Choroid plexus epithelial cell (primary cell): ENCODE measurements at places on chromosomes 13 and 19.

DNA sequence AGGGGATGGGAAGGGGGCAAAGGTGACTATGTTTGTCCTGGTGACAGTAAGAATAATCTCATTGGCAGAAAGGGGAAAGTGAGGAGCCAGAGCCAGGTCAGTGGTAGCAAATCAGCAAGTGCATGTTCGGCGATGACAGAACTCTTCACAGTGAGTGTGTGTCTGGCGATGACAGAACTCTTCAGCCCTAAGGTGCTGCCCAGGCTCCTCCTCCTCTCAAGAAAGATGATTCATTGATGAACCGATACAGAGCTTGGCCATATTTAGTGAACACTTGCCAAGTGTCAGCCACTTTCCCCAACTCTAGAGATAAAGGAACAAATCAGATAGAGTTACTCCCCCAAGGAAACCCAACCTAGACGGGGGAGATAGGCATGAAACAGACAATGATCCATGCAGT, 199.3 kb upstream of the UBL3 start:
- no peak for DNase-seq

DNA sequence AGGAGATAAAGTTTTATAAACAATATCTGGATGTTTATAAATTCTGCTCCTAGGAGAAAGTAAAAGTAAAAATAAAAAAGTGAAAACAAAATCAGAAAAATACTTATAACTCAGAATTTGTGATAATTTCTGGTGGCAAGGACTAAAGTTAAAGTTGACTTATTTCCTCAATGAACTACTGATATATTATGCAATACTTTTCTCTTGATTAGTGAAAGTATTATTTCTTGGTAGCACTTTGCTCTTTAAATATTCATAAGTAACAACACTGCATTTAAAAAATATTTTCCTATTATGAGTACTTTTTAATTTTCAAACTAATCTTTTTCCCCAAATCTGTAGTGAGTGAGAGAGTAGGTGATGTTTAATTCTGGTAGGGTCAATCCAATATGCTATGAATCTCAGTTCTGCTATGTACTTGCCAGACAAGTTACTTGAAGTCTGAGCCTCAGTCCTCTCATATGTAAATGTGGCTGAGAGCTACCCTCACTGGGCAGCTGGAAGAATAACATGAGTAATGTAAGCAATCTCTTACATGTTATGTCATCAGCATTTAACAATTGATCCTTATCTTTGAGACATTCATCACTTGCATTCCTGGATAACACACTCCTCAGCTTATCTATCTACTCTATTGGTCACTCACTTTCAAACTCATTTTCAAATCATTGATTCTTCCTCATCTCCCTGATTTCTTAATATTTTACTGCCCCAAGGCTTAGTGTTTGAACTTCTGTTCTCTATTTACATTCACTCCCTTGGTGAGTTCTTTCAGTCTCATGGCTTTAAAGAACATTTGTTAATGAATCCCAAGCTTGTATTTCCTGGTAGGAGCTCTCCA, 239.0 kb downstream of the RGCC start:
- DNase-seq: peak; percentile 91

DNA sequence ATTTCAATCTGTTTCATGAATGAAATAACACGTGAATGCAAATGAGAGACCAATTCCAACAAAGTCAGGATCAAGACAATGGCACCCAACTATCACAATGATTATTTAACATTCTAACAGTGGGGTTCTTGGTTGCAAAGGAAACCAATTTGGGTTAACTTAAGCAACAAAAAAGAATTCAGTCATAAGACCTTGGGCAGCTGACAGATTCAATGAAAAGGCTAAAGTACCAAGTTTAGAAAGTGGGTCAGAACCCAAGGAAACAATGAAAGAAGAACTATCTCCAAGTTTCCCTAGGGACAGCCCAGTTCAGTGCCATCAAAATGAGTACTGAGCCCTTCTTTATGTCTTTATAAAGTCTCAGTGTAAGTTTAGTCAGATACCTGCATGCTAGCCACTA, 17.5 kb upstream of the SIGLEC14 start:
- no peak for DNase-seq

GRCh38 chr19:37953171-37953917, 46.3 kb downstream of the SIPA1L3 start:
- DNase-seq: peak; percentile 32

DNA sequence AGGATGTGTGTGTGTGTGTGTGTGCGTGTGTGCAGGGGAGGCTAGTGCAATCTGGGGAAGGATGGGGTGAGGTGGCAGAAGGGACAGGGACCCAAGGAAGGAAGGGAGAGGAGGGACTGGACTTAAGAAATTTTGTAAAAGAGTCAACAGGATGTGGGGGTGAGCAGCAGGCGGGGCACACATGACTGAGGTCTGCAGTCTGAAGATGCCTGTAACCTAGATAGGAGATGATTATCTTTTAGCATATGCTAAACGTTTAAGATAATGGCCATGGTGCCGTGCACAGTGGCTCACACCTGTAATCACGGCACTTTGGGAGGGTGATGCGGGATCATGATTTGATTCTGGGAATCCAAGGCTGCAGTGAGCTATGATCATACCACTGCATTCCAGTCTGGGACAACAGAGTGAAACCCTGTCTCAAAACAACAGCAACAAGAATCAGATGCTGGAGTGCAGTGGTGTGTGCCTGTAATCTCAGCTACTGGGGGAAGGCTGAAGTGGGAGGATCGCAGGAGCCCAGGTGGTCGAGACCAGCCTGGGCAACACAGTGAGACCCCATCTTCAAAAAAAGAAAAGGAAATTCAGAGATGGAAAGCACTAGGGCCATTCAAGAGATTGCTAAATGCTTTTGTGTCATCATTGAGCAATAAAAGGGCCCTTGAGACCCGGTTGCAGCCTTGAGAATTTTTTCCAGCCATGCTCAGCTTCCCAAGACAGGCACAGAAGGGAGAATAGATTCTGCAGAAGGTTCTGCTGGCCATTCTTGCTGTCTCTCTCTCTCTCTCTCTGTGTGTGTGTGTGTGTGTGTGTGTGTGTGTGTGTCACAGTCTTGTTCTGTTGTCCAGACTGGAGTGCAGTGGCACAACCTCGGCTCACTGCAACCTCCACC, 3.8 kb upstream of the ZNF414 start:
- peak; percentile 75 for DNase-seq

- no peak for DNase-seq
Measured at GRCh38 chr13:99363391-99363790, 56.2 kb upstream of the GPR183 start.

GRCh38 chr13:104650431-104650830, 1584.2 kb upstream of the SLC10A2 start:
- DNase-seq: no peak

GRCh38 chr13:101596803-101597202, 144.3 kb downstream of the ITGBL1 start:
- DNase-seq: no peak

DNA sequence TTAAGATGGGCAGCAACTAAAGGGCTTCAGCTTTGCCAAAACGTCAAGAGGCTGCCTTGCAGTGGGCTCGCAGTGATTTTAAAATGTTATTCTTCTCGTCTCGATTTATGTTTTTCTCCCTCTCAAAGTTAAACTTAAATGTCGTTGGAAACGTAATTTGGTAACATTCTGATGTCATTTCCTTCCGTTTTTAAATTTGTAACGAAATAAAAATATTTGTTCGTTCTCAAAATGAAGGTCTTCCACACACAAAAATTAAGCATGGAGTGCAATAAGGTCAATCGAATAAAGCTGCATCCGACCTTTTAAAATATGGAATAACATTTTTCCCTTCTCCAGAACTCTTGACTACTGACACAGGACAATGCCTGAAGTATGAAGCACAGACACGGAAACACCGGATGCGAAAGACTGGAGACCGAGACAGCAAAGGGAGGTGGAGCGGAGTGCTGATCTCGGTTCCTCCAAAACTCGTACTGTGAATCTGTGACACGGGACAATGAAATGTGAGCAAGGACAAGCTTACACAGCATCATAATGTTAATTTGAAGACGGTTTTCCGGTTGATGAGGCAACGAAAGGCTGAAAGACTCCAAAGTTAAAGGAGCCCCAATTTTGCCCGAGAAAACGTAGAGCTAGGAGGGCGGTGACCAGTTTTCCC, 850 bp downstream of the MTMR6 start:
- peak; percentile 58 for DNase-seq

- DNase-seq: no peak
Measured at GRCh38 chr13:73901324-73902068, 232.7 kb downstream of the KLF12 start.

DNA sequence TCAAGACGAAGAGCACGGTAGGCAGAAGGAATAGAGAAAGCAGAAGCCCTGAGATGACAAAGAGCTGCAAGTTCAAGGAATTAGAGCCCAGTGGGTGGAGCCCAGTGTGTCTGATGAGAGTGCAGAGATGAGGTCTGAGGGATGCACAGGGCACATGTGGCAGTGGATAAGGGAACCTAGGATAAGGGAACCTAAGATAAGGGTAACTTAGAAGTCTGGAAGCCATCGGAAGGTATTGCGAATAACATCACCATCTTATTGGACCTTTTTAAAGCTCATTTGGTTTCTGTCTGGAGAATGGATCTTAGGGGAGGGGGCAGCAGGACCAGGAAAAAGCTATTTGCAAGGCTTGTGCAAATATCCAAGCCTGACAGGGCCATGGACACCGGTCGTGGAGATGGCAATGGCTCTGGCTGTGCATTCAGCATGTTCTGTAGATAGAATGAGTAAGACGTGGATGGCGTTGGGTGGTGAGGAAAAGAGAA, 1.3 kb downstream of the FPR3 start:
- no peak for DNase-seq

GRCh38 chr19:10517760-10518443, 655 bp upstream of the S1PR5 start:
- peak; percentile 15 for DNase-seq

GRCh38 chr19:33235996-33236350, 10.3 kb upstream of the SLC7A10 start:
- no peak for DNase-seq

GRCh38 chr13:24834902-24835510, 71.0 kb downstream of the RNF17 start:
- DNase-seq: no peak

DNA sequence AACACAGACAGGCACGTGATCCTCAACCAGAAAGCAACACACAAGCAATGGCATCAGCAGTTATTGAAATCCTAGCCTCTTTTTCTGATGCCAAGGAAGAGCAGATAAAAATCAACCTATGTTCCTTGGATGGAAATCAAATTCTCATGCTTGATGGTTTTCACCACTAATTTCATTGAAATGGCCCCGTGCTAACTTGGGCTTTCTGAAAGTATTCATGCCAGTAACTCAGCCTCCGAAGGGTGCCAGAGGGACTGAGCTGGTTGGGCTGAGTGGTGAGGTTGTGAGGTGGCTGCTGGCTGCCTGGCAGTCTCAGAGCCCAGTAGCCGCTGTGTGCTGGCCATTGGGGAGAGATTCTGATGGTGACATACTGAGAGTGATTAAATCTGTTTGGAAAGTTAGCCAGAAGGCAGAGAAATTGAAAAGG, 309.3 kb downstream of the DCT start:
- DNase-seq: no peak

DNA sequence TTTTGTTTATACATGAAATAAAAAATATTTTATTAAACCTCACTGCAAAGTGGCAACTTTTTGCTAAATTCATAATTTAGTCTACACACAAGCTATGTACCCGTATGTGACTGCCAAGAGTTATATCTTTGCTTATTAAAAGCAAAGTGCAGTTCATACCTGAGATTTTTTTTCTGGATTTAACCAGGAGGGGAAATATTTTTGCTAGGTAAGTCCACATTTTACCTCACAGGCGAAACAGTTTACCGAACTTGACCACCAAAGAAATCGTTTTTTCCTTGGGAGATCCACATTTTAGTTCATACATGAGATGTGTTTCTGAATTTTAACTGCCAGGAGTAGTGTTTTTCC, 12.2 kb upstream of the JSRP1 start:
- DNase-seq: no peak

DNA sequence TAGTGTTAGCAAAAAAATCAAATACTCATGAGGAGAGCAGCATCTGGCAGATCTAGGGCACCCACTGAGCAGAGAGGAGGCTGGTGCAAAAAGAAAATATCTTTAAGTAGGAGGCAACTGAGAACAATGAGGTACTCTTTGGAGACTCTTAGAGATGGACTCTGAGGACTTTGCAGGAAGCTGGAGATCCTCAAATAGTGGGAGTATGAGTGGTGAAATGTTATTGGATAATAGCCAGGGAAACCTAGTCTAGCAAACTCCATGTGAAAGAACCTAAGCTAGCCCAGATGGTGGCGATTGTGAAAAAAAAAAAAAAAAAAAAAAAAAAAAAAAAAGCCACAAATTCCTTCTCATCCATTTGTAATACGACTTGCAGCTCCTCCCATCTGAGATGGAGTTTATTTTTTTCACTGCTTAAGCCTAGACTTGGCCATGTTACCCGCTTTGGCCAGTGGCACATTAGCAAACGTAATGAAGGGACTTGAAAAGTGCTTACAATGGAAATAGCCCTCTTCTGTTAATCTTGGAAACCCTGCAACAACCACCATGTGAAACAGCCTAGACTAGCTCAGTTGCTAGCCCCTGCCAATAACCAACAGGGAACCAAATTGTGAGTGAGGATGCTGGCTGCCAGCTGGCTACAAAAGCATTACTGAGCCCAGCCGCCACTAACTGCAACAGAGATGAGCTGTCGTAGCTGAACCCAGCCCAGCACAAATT, 476.2 kb downstream of the KLF12 start:
- peak; percentile 38 for DNase-seq

- no peak for DNase-seq
Measured at GRCh38 chr13:104021806-104022397, 955.7 kb upstream of the SLC10A2 start.

GRCh38 chr19:18670312-18670711, 13.2 kb upstream of the CRTC1 start:
- DNase-seq: no peak

DNA sequence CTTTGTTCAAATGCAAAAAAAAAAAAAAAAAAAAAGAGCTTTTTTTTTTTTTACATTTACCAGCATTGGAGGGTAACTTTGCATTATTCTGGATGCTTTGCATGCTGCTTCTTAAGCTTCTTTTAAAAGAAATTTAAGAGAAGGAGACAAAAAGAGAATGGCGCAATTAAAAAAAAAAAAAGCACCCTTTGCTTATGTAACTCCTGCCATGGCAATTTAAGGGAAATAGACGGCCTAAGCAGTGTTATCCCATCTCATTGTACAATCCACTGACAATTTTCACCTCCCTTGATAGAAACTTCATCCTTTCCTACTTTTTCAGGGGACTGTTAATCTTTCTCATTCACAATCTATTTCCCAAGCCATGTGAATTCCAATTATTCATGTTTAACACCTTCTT, 129.8 kb downstream of the KCTD12 start:
- no peak for DNase-seq

DNA sequence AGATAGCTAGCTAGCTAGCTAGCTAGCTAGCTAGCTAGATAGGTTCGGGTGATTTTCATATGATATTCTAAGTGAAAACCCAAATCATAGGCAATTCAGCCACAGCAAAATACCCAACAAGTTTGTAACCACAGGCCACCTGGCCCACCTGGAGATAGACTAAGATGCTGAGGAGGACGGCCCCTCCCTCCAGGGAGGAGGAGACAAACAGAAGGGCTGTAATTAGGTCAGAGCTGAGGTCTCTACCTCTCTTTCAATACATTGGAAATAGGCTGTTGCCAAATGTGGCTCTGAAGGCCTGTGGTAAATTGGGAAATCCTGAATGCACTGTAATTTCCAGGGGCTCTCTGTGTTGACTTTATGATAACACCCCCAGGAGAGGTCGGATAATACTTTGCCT, 382.2 kb downstream of the FGF9 start:
- DNase-seq: no peak

GRCh38 chr19:16244091-16244490, 46.4 kb downstream of the AP1M1 start:
- DNase-seq: peak; percentile 79
